Activated CD4-positive, alpha-beta T cell treated with anti-CD3 and anti-CD28 coated beads, Interleukin-2, amount 10 ng/mL, durations not matched to agents 7 days and 5 days (primary cell): ENCODE measurements at places on chromosomes 5 and 9. TPM values are rescaled to one million over a fixed set of nuclear protein-coding genes. Genes with fewer than 3 reads are reported as not detected.
A peak's percentile ranks its signal among the peaks of the same experiment; 100 is the strongest.

GRCh38 chr5:104053353-104053649, 490.7 kb upstream of the NUDT12 start:
- H3K36me3 ChIP-seq: no peaks in the 10 kb centered on the region
- H3K27ac ChIP-seq: no peak overlapping the region
- no peaks in the 10 kb centered on the region for H3K4me1 ChIP-seq
- no peak overlapping the region for H3K4me3 ChIP-seq
- no peak for DNase-seq

DNA sequence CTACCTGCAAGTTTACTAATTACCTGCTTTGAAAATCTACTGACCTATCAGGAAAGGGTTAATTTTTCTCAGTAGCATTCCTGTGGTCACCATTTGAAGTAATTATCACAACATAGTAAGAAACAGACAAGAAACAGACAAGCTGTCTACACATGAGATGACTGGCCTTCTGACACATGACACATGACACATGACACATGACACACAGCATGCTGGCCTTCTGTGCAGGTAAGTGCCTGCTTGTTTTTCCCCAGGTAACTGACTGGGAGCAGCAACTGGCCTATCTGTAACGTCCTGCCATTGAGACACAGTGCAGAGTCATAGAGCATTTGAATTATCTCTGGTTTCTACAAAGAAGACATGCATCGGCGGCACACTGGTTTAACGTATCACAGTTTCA, 222.4 kb downstream of the CTNND2 start:
- no peak for DNase-seq
- H3K27ac ChIP-seq: no peak overlapping the region
- no peaks in the 10 kb centered on the region for H3K36me3 ChIP-seq
- H3K4me3 ChIP-seq: no peak overlapping the region
- H3K4me1 ChIP-seq: no peaks in the 10 kb centered on the region

GRCh38 chr9:112268413-112268812, 65.0 kb downstream of the PTBP3 start:
- peaks cover 41% of the 10 kb centered on the region for H3K36me3 ChIP-seq
- H3K27me3 ChIP-seq: no peaks in the 10 kb centered on the region
- H3K4me1 ChIP-seq: peaks cover 10% of the 10 kb centered on the region
- DNase-seq: no peak

DNA sequence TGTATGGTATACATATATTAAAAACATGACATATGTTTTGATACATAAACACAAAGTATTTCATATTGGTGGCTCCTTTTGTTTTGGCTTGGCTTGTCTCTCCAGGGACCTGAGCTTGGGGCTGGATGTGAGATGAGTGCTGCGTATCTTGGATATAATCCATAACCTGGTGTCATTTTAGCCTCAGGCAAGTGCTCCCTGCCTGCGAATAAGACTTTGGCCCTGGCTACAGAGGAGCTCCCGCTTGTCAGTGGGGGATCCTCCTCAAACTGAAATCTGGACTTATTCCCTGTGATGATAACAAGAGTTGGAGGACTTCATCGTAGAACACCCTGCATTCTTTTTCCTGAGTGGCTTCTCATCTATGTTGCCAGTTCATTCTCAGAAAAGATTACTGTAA, 341.7 kb upstream of the CLINT1 start:
- H3K4me1 ChIP-seq: no peaks in the 10 kb centered on the region
- no peaks in the 10 kb centered on the region for H3K36me3 ChIP-seq
- no peak for DNase-seq
- no peak overlapping the region for H3K27ac ChIP-seq
- no peaks in the 10 kb centered on the region for H3K27me3 ChIP-seq
- no peak overlapping the region for H3K4me3 ChIP-seq

DNA sequence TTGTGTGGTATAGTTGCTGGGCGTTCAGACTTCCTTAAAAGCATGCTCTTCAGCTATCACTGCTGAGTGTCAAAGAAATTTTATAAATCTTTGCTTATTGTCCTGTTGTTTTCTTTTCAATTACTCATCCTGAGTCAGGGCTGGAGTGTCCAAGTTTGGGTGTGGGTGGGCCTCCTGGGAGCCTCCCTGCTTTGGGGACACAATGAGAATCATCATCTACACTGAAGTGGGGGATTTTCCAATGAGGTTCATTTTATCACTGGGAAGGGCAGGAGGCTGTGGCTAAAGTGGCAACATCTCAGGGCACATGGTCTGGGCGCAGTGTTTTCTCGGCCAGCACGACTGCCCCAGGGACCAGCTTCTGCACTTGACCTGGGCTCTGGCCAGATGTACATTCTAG, 19.5 kb downstream of the GFPT2 start:
- no peaks in the 10 kb centered on the region for H3K36me3 ChIP-seq
- no peak for DNase-seq
- H3K27ac ChIP-seq: no peak overlapping the region
- peaks cover 8% of the 10 kb centered on the region for H3K27me3 ChIP-seq
- H3K4me3 ChIP-seq: no peak overlapping the region

GRCh38 chr9:85892401-85892800, 48.5 kb upstream of the NAA35 start:
- no peak for DNase-seq
- no peaks in the 10 kb centered on the region for H3K4me1 ChIP-seq
- no peak overlapping the region for H3K27ac ChIP-seq
- no peaks in the 10 kb centered on the region for H3K36me3 ChIP-seq

DNA sequence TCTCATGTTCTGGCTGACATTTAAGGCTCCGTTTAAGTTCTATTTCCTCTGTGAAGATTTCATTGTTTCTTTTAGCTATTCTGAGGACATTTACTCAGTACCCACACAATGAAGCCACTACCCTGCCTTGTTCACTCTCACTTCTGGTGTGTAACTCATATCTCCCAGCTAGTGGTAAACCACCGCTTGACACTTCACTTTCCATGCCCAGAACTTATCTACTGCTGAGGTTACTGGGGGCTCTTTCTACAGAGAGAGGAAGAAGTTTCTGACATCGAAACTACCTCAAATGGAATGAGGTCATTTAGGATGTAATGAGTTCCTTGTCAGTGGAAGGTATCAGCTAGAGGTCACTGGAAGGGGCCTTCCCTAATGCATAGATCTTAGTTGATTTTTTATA, 501.5 kb downstream of the DMAC1 start:
- no peak overlapping the region for H3K4me3 ChIP-seq
- no peak overlapping the region for H3K27ac ChIP-seq
- peak; percentile 10 for DNase-seq
- H3K27me3 ChIP-seq: peaks cover 17% of the 10 kb centered on the region
- peaks cover 13% of the 10 kb centered on the region for H3K4me1 ChIP-seq

- H3K27ac ChIP-seq: no peak overlapping the region
- peaks cover 6% of the 10 kb centered on the region for H3K4me1 ChIP-seq
- no peaks in the 10 kb centered on the region for H3K36me3 ChIP-seq
- peaks cover 11% of the 10 kb centered on the region for H3K27me3 ChIP-seq
Observed at GRCh38 chr5:138805096-138805495, 51.9 kb downstream of the CTNNA1 start.

GRCh38 chr5:152405145-152405544, at the start of gene NMUR2:
TSS of gene NMUR2 (minus strand) at chr5:152405279. CDS start at chr5:152405113, 166 bp downstream.
- peaks cover 2% of the 10 kb centered on the region for H3K4me1 ChIP-seq
- no peak within 1 kb of the TSS for H3K27ac ChIP-seq
- H3K4me3 ChIP-seq: no peak within 1 kb of the TSS
- no peaks in the 10 kb centered on the region for H3K36me3 ChIP-seq
- peaks cover under 1% of the 10 kb centered on the region for H3K27me3 ChIP-seq

DNA sequence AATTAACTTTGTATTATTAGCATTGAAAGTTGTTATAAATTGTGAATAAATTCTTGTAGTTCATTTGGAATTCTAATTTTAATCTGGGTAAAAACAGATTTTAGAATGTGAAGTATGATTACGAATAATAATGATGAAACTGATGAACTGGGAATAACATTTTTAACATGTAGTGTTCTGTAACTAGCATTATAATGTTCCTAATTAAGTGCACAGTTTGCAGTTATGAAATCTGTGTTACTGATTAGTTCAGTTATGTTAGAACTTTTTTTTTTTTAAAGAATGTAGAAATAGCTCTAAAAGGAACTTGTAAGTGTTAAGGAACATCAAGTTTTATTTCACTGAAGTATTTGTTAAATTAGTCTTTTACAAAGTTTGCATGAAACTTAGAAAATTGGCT, 48.9 kb upstream of the EIF4EBP3 start:
- peaks cover 6% of the 10 kb centered on the region for H3K4me1 ChIP-seq
- H3K4me3 ChIP-seq: no peak overlapping the region
- no peaks in the 10 kb centered on the region for H3K27me3 ChIP-seq
- H3K27ac ChIP-seq: no peak overlapping the region

DNA sequence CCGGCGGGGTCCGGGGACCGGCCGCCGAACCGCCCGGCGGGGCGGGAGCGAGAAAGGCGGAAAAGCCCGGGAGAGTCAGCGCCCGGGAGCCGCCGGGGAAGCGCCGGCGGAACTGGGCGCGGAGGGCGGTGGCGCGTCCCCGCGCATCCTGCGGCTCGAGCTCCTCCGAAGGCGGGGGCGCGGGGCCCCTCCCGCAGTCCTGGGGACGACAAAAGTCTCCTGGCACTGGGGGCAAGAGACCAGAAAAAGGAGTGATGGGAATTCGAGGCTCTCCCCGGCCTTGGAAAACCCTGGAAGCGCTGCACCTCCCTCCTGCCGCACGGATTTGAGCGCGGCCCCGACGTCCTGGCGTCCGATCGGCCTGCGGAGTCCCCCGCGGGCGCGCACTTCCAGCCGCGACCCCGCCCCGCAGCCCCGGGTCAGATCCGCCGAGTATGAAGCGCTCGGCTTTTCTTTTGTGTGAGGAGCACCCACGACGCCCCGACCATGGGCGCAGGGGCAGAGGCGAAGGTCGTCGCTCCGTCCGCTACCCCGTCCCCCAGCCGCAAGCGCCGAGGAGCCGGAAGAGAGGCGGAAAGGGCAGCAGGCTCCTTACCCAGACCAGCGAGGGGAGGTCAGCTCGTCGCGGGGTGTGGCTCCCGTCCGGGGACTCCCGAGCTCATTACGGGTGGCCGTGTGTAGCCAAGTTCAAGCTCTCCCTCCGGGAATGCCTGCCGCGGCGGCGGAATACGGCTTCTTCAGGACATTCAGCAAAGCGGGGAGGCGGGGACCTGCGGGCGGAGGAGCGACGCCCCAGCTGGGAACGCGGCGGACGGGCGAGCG, at the start of gene EPB41L4A:
EPB41L4A (minus strand) TSS at position 114 of the 822 bp plus-strand sequence. CDS start 238 bp downstream, outside the sequence.
- peak within 1 kb of the TSS; percentile 50 for H3K27ac ChIP-seq
- peaks cover 70% of the 10 kb centered on the region for H3K27me3 ChIP-seq
- peaks cover 18% of the 10 kb centered on the region for H3K4me1 ChIP-seq

DNA sequence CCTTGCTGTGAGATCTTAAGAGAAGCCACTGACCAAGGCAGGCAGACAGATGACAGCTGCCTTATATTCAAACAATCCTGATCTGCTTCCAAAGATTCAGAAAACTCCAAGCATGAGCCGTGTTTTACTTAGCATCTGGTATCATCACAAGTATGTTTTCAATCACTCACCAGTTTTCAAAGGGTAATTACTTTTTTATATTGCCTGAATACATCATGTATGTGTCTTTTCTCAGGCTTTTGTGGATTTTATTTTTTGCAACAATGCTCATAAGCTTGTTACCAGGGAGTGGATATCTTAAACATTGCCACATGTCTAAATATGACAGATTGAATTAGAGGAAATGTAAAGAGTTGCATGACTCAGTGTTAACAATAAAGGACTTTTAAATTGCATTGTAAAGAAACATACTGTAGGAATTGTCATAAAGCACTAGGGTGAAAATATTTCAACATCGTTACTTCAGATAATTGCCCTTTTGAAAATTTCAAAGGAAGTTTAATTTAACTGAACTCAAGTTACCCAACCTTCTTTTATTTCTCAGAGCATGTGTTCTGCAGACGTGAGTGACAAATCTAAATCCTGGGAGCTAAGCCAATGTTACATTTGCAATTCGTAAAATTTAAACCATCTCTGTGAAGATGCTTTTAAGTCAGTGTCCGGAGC, 326.1 kb downstream of the PLK2 start:
- peaks cover 2% of the 10 kb centered on the region for H3K27me3 ChIP-seq
- no peaks in the 10 kb centered on the region for H3K36me3 ChIP-seq
- no peak overlapping the region for H3K4me3 ChIP-seq

DNA sequence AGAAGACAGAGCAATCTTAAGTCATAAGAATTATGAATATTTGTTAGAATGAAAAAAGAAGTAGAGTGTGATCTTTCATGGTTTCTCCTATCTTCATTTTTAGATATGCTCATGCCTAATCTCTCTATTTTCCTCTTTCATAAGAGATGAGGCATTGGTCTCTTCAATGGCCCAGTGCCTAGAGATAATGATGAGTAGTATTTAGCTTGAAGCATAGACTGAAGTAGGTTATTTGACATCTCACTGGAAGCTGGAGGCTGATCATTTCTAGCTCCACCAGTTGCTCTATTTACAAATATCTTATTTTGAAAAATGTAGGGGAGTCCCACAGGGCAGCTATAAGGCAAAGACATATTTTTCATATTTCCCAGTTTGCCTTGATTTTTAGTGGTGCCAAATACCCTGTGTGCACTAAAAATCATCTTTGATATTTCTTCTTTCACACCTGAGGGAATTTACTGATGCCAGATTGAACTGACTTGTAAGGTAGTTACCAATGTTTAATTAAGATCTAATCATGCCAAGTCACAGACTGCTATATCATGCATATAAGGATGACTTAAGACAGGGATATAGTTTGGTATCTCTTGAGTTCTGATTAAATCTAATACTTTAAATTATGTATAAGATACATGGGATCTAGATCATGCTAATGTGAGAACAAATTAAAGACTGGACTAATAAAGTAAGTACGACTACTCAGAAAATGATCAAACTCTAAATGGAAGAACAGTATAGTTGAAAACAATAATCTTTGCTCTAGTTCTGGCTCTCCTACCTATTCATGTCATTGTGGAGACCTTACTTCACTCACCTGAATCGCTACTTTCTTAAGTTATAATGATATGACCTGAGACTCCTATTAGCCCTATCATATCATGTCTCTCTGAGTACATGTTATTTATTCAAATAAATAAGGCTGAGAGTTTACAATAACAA, 108.2 kb upstream of the IFNE start:
- H3K27ac ChIP-seq: no peak overlapping the region
- no peaks in the 10 kb centered on the region for H3K36me3 ChIP-seq
- no peak for DNase-seq
- H3K4me1 ChIP-seq: peaks cover 21% of the 10 kb centered on the region
- peaks cover 13% of the 10 kb centered on the region for H3K27me3 ChIP-seq

DNA sequence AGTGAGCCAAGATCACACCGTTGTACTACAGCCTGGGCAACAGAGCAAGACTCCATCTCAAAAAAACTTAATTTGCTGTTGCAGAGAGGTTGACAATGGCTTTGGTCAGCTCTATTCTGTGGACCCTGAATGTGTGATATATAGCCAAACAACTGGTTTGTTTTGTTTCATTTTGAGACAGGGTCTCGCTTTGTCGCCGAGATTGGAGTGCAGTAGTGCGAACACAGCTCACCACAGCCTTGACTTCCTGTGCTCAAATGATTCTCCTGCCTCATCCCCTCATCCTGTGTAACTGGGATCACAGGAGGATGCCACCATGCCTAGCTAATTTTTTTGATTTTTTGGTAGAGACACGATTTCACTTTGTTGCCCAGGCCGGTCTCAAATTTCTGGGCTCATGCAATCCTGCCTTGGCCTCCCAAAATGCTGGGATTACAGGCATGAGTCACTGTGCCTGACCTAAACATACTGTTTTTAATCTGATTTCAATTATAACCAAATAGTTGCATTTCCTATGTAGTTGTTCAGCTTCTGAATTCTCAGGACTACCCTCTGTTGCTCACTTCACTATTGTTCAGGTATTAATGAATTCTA, 9.8 kb downstream of the RNF183 start:
- H3K36me3 ChIP-seq: peaks cover 41% of the 10 kb centered on the region
- H3K27me3 ChIP-seq: no peaks in the 10 kb centered on the region
- H3K27ac ChIP-seq: no peak overlapping the region
- H3K4me3 ChIP-seq: no peak overlapping the region
- no peak for DNase-seq
- H3K4me1 ChIP-seq: no peaks in the 10 kb centered on the region

FAM153A gene
- total RNA-seq: 8.4 TPM

ARID3C gene
- 0.69 TPM for total RNA-seq
